ENCODE measurements at places on chromosomes 4 and X.

GRCh38 chr4:24262084-24262483 is 322.3 kb downstream of the DHX15 start:
- DNase-seq = no peak

DNA sequence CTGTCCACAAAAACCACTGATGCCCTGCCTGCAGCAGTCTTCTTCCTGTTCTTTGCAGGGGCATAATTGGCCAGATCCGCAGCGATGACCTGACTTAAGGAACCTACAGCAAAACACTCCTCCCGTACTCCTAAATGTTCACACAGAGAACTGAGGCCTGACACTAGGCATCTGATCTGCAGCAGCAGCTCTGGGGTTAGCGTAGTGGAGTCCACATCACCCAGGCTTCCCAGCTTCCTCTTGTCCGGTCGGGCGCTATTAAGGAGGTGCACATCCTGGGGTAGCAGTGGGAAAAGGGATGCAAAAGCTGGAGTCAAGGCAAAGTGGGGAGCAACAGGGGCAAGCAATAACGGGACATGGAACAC is 758 bp downstream of the SCFD2 start:
- no peak for DNase-seq

DNA sequence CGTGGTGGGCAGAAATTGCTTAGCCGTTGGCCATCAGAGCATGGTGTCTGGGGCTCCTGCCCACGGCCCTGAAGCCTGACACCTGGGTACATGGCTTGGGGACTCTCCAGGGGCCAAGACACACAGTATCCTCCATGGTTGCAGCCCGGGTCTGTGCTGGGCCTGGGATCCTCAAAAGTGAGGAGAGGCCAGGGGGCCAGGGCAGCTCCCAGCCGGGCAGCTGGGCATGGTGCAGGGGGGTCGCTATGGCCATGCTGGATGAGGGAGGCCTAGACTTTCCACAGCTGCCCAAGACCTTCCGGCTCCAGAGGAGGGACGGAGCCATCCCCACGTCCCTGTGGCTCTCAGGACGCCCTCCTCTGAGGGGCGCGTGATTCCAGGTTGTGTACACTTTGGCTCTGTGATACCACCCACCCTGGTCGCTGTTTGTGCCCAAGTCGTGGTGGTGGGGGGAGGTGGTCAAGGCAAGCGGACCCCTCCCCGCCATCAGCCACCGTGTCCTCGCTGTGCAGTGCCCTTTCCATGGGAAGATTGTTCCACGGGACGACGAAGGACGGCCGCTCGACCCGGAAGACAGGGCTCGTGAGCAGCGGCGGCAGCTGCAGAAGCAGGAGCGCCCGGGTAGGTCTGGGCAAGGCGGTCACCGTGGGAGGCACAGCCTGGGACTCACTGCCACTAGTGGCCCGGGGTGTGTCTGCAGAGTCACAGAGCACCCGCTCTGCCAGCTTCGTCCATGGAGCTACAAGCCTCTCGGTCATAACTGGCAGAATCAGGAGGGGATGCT is 25.7 kb downstream of the NKX1-1 start:
- no peak for DNase-seq

DNA sequence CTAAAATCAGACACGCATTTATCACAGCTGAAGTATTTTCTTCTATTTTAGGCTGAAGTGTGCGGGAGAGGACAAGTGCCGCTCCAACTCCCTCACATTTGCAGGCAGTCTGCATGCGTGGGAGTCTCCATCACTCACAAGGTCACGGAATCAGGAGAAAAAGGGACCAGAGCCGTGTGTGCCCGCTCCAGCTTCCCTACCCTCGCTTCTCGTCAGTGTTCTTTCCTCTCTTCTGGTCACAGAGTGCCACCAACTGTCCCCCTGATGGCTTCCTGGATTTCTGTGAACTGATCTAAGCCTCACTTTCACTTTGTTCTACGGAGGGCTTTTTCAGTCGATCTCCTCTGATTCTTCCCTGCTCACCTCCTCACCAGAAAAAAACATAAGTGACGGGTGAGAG is 407.4 kb upstream of the AADAT start:
- DNase-seq = no peak

GRCh38 chr4:7198440-7199128 is 6.2 kb downstream of the SORCS2 start:
- no peak for DNase-seq

DNA sequence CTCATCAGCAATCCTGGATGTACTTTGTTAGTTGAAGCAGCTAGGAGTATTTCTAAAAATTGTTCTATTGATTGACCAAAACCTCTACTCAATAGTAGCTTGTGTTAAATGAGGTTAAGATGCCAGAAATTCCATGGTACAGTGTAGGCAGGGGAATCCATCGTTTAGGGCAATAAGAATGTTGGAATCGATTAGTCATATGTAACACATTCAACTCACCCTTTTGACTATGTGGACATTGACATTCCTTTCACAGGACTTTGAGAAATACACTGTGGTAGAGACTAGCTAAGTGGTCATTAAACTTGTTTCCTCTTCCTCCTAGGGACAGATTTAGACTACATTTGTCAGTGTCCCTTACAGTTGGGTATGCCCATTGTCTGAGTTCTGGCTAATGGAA is 40.2 kb downstream of the KDM5C start:
- DNase-seq = no peak

- DNase-seq = no peak
Measured at GRCh38 chr4:8152090-8152864, 6.3 kb downstream of the ABLIM2 start.

GRCh38 chr4:53076374-53076958 is 214.3 kb downstream of the RASL11B start:
- DNase-seq = no peak

DNA sequence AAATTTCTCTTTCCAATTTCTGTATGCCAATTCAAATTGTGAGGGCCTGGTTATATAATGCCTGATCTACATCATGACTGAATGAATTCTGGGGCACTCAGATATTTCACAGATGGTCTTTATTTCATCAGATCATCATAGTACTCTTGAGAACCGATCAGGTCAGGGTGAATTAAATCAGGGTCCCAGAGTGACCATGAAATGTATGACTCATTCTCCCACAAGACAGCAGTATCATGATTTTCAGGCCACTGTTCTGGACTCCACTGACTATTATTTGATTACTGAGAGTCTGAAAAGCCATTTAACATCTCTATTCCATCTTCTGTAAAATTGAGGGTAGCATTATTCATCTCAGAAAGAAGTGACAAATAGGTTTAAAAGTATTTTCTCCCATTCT is 471.5 kb downstream of the ADGRL3 start:
- DNase-seq = no peak

- no peak for DNase-seq
Measured at GRCh38 chrX:40406330-40406859, 174.4 kb upstream of the ATP6AP2 start.

DNA sequence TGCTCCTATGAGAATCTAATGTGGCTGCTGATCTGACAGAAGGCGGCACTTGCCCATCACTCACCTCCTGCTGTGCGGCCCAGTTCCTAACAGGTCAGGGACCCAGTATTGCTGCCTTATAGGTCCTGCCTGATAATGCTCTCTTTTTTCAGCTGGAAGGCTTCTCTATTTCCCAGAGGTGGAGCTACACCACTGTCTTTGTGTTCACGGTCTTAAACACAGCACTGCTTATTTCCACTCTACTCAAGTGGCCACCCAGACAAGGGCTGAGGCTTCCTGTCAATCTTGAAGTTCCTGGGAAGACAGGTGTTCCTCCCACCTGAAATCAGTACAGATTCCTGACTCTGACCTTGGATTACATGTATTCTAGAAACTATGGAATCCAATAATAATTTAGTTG is 270.6 kb downstream of the NR3C2 start:
- no peak for DNase-seq

DNA sequence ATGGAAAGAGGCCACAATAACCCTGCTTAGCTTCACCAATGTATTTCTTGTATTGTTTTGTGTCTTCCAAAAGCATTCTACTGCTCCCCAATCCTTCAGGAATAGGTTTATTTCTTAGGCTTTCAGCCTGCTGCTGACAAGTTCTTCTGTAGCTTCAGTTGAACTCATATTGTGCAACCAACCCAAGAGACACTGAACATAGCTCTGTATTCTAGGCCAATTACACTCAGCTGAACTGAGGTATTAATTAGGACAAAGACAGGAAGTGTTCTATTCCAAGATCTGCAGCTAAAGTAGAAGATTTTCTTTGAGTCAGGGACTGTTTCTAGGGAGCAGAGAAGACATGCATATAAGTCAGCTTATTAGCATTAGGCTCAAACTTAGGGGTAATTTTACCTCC is 151.8 kb downstream of the LHFPL1 start:
- DNase-seq = no peak

Measured in NCI-H2029 treated with DMSO at 0.1 percent for 48 hours (cell line).